ENCODE measurements at places on chromosomes 3 and 15. TPM values are rescaled to one million over a fixed set of nuclear protein-coding genes. Genes with fewer than 3 reads are reported as not detected.

Gene CYP1A1
- total RNA-seq: 10.3 TPM

Gene CAPN3
- 1.5 TPM for total RNA-seq

Gene HYAL3
- total RNA-seq: 19.0 TPM

Gene CLDN18
- total RNA-seq: not detected

Gene PIGZ
- total RNA-seq: 9.7 TPM

Gene MFAP1
- 18.4 TPM for total RNA-seq

Gene CISH
- 6.9 TPM for total RNA-seq

Gene KLHL6
- 0.07 TPM for total RNA-seq

Gene ZNF80
- not detected for total RNA-seq

Gene DAPK2
- 0.33 TPM for total RNA-seq

Gene RPUSD2
- total RNA-seq: 16.2 TPM

Gene RLBP1
- not detected for total RNA-seq

Gene PRSS50
- not detected for total RNA-seq

Gene CCNB2
- total RNA-seq: 61.9 TPM

Gene LYZL4
- not detected for total RNA-seq

Gene CACNA2D2
- total RNA-seq: 0.07 TPM

Gene ITIH1
- not detected for total RNA-seq

Gene ATP13A4
- total RNA-seq: 4.4 TPM

Gene CYP1A2
- not detected for total RNA-seq

Gene PP2D1
- total RNA-seq: not detected

Gene NSUN3
- 6.1 TPM for total RNA-seq

Gene CPNE9
- total RNA-seq: not detected

Gene CIP2A
- 15.2 TPM for total RNA-seq

Gene KCNAB1
- total RNA-seq: 0.42 TPM

Gene CLRN1
- total RNA-seq: not detected

Gene CSPG5
- total RNA-seq: not detected

Gene TRIP4
- total RNA-seq: 7.8 TPM

Gene FEZF2
- not detected for total RNA-seq

Gene BNC1
- 74.7 TPM for total RNA-seq

Gene ZNF385D
- total RNA-seq: not detected

Gene INO80
- total RNA-seq: 16.7 TPM

Gene CHL1
- 0.05 TPM for total RNA-seq

Gene ECE2
- not detected for total RNA-seq

Gene SLC9C1
- total RNA-seq: not detected

Gene SEMA3B
- total RNA-seq: 5.4 TPM

Gene SERP1
- 191 TPM for total RNA-seq

Gene TLR9
- total RNA-seq: 0.07 TPM

Gene GRAMD1C
- 1.4 TPM for total RNA-seq

Gene IL17RC
- 42.2 TPM for total RNA-seq

Gene DZIP1L
- total RNA-seq: 2.5 TPM

Gene ANKRD63
- not detected for total RNA-seq

Gene PLSCR2
- not detected for total RNA-seq

Gene BOC
- total RNA-seq: 2.2 TPM

Gene ARPIN
- 14.1 TPM for total RNA-seq

Gene GOLGA8R
- total RNA-seq: 0.60 TPM

Gene HHATL
- not detected for total RNA-seq

Gene CASR
- not detected for total RNA-seq

Gene CLDN16
- total RNA-seq: 0.37 TPM

Gene SRGAP3
- total RNA-seq: 16.1 TPM

Gene GHRL
- total RNA-seq: not detected

Gene CPB1
- not detected for total RNA-seq

Gene CCR3
- not detected for total RNA-seq

Gene NOX5
- not detected for total RNA-seq

Gene IL17RE
- 19.3 TPM for total RNA-seq

Gene CPOX
- 50.1 TPM for total RNA-seq

Gene RTP3
- not detected for total RNA-seq

Gene MORC1
- not detected for total RNA-seq

Gene IL5RA
- total RNA-seq: not detected

Measured in airway epithelial cell (primary cell).